Kidney epithelial cell (primary cell): ENCODE measurements at places on chromosomes 6 and 20.

DNA sequence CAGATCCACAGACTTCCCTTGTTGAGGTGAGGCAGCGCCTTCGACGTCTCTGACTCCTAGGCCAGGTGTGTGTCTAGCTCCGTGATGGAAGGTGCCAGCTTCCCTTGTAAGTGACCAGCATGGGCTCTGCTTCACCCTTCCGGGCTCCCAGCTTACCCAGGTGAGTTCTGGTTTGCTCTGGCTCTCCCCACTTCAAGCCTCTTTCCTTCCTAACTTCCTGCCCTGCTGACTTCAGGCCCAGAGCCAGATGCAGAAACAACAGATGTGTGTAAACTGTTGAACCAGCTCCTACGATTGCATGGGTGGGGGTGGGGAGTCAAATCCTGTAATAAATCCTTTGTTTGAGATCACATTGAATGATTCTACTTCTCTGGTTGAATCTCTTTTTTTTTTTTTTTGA is 51.6 kb upstream of the BMP6 start:
- no peak for DNase-seq

- no peak for DNase-seq
Observed at GRCh38 chr6:40148882-40149573, 214.8 kb upstream of the MOCS1 start.

- no peak for DNase-seq
Observed at GRCh38 chr20:24116611-24117010, 128.0 kb upstream of the GGTLC1 start.

DNA sequence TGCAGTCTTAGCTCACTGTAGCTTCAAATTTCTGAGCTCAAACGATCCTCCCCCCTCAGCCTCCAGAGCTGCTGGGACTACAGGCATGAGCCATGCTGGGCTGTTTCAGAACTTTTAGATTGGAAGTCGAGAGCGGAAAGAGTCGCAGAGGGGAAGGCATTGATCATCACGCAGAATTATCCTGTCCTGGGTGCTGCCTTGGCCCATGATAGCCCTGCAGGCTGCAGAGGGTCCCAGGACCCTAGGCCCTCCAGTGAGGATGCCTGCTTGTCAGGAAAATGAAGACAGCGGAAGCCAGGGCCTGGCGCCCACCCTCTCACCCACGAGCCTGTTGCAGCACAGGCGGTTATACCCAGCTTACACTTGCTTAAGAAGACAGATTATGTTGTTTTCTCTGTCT is 9.1 kb downstream of the TMEM181 start:
- DNase-seq = no peak

DNA sequence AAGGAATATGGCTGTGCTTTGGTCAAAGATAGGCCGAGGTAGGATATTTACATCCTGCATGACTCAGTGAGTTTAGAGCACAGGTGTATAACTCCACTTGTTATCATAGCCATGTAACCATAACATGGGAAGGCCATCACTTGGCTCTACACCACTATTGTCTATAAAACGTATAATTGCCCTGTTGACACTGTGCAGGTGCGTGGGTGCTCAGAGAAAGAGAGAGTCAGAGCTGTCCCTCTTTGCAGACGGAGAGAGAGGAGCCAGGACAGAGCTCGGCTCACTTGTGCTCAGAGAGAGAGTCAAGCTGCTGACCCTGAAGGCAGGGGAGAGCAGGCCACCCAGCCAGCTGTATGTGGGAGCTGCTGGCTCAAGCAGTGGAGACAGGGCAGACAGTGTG is 46.0 kb downstream of the OR2B6 start:
- no peak for DNase-seq

DNA sequence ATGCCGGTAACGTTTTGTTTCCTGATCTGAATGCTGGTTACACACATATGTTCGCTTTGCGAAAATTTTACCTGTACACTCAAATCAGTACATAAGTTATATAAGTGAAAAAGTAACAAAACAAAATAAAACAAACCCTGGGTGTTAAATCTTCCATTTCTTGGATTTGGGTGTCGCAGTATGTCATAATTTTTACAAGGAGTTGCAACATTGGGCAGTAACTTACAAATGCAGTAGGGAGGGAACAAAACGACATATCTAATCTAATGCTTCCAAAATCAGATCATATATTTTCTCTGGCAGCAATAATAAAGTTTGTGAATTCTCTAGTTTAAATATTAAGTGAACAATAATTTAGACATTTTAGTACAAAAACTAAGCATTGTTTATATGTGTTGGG is 25.2 kb downstream of the SNX14 start:
- no peak for DNase-seq

- peak; percentile 84 for DNase-seq
Observed at GRCh38 chr6:1916334-1917070, 306.8 kb downstream of the FOXC1 start.

DNA sequence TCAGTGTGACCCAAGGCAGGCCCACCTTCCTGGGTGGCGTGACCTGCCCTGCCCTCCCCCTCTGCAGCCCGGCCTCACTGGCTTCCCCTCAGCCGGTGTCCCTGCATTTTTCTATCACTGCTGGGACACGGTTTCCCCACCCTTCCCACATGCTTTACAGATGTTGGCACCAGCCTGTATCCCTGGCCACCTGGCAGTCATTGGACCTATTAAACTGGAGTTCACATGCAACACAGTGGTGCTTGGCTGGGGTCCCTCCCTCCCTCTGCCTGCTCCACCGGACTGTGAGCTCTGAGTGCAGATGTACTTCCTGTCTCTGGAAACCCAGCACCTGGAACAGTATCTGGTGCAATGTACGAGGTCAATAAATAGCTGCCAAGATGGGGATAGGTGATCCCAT is 25.5 kb upstream of the STX16 start:
- no peak for DNase-seq

GRCh38 chr6:75830959-75831885 is 82.2 kb downstream of the MYO6 start:
- DNase-seq = no peak

- DNase-seq = no peak
Observed at GRCh38 chr6:63644668-63645326, 9.2 kb downstream of the PHF3 start.

GRCh38 chr6:74346936-74347535 is 651.0 kb downstream of the CD109 start:
- no peak for DNase-seq
